ENCODE measurements at places on chromosomes 7 and 10. TPM values are rescaled to one million over a fixed set of nuclear protein-coding genes. Genes with fewer than 3 reads are reported as not detected.

- no peak for DNase-seq
These were observed 33.4 kb downstream of the INPP5A start for GRCh38 chr10:132570771-132571649.

MYH16 gene
- total RNA-seq = not detected

NHLRC2 gene
- 4.6 TPM for total RNA-seq

TMEM213 gene
- not detected for total RNA-seq

SAMD9L gene
- 7.9 TPM for total RNA-seq

DNA sequence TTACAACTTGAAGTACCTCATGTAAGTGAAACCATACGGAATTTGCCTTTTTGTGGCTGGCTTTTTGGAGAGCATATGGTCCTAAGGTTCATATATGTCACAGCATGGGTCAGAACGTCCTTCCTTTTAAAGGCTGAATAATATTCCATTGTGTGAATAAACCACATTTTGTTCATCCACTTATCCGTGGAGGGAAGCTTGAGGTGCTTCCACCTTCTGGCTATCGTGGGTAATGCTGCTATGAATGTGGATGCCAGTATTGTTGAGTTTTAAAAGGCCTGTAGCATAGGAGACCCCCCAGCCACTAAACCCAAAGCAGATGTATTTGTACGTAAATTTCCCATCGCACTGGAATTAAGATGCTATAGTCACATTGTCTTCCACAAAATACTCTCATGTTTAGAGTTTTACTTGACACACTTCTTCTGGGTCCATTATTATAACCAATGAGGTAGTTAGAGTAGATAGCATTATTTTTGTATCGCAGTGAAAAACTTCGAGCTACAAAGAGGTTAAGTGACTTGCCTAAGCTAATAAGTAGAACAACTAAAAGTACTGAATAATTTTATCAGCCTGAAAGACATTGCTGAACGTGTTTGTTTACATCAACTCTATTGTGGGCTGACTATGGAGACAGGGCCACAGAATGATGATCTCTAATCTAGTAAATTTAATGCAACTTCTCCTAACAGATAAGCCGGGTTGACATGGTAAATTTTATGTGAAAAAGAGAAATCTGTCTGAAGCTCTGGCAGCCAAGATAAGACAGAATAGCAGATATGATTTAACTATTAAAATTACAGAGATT lies 183.0 kb upstream of the CTBP2 start:
- no peak for DNase-seq

BRI3 gene
- 76.5 TPM for total RNA-seq

GRCh38 chr7:30752979-30753378 lies 1.0 kb downstream of the INMT start:
- DNase-seq = no peak

DNA sequence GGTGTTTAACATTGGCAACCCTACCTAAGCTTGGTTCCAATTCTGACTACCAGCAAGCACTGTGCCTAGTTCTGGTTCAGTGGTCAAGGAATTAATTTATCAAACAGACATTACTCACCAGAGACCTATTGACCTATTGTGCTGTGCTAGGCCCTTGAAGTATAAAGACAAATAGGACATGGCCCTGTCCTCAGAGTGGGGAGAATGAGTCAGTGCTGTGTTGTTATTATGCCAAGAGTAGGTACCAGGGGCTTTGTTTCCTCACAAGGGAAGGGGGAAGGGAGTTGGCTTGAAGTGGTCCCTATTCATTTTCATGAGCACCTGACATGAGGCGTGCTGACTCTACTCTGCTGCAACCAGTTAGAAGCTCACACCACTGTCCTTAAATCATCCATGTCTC lies 62.6 kb upstream of the PLPP4 start:
- DNase-seq = no peak

DNA sequence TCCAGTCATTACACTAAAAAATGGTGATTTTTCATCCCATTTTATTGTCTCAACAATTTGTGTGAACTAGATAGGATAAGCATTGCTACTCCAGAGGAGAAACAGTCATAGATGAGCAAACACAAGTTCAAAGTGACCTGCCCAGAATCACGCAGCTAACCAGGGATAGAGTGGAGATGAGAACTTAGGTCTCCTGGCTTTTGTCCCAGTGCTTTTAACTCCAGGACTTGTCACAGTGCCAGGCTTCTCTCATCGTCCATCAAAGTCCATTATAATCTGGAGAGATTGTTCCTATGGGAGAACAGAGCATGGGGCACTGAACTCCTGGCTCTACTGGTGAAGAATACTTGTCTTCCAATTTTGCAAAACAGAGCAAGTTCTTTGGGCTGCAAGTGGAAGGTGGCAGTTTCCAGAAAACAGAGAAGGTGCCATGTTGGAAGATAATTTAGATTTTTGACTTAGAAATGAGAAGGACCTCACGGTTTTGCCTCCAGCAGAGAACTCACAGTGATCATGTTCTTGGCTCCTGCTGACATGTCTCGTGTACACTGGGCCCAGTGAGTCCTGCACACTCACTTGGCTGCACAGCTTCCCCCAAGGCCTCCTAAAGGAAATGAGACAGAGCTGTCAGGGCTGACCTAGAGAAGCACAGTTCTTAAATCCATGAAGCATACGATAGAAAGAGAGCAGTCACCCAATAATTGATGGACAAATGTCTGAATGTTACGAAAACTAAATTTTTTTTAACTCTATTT lies 322.9 kb upstream of the NRP1 start:
- no peak for DNase-seq

- DNase-seq = peak; percentile 36
These were observed 2.4 kb upstream of the UBE3C start for GRCh38 chr7:157136372-157136771.

GRCh38 chr7:45726883-45727282 lies 146.0 kb downstream of the CCDC201 start:
- no peak for DNase-seq

GRCh38 chr7:37218956-37219355 lies 229.7 kb downstream of the ELMO1 start:
- no peak for DNase-seq

DNA sequence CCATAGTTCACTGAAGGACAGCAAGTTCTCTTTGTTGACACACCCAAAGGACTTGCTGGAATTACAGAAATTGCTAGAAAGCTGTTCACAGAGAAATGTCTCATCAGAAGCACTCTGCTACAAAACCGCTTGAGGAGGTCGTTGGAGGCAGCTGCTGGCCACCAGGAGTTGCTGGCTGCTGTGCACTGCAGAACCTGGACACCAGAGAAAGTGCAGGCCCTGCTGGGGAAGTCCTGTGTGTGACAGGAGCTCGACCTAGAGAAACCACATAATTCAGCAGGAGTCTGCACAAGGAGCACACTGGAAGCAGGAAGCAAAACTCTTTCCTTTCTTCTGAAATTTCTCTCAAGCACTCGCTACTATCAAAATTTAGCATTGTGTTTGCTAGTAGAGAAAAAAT lies 461.5 kb upstream of the GHITM start:
- no peak for DNase-seq

DNA sequence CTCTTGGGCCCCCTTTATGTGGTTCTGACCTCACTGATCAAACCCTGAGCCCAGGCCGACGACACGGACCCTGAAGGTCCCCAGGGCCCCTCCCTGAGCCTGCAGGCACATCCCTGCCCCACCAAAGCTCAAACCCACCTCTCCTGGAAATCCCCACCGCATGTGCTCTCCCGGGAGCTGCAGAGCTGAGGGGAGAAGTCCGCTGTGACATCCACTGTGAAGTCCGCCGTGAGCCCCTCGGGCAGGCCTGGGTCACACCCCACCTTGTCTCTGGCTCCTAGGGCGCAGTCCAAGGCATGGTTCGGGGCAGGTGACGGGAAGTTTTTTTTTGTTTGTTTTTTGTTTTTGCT lies 100.2 kb downstream of the MICALL2 start:
- no peak for DNase-seq

NUTM2B gene
- 0.99 TPM for total RNA-seq

KIAA1217 gene
- total RNA-seq = not detected

DNA sequence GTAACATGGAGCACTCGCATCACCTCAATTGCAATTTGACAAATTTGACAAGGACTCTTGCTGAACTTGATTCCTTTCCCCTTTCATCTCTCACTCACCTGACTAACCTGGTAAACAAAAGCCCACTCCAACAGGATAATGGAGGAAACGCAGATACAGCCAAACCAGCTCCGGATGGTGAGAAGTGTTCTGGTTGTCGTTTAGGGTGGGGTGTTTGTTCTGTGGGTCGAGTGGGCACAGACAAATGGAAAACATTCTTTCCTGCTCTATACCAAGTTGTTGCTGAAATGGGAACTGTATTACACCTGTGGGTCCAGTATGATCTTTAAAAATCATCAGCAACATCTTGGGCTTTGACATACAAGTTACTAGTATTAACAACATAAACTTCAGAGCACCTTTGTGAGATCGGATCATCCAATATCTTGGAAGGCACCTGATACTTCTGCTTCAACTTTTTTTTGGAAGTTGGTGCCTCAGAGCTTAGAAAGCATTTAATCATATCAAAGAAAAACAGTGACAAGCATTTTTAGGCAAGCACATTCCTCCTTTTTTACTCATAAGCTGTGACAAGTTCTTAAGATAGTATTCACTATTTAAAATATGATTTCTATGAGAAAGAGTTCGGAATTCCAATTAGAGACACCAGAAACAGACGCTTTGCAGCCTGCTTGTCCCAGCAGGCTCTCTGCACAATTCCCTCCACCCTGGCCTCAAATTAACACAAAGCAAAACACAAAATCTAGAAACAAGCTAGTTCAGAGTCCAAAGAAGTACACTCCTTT lies 58.1 kb downstream of the CCDC186 start:
- DNase-seq = no peak

ASZ1 gene
- total RNA-seq = not detected

CYP2E1 gene
- total RNA-seq = 2.0 TPM

GRCh38 chr10:126090911-126091728 lies 194.8 kb downstream of the FANK1 start:
- no peak for DNase-seq

MICALL2 gene
- 2.2 TPM for total RNA-seq

- DNase-seq = no peak
These were observed 7.5 kb downstream of the SFXN3 start for GRCh38 chr10:101038484-101038883.

GRCh38 chr10:75018686-75019307 lies 92.7 kb upstream of the SAMD8 start:
- no peak for DNase-seq

- no peak for DNase-seq
These were observed 3.6 kb downstream of the LRRC17 start for GRCh38 chr7:102916426-102916825.

DNA sequence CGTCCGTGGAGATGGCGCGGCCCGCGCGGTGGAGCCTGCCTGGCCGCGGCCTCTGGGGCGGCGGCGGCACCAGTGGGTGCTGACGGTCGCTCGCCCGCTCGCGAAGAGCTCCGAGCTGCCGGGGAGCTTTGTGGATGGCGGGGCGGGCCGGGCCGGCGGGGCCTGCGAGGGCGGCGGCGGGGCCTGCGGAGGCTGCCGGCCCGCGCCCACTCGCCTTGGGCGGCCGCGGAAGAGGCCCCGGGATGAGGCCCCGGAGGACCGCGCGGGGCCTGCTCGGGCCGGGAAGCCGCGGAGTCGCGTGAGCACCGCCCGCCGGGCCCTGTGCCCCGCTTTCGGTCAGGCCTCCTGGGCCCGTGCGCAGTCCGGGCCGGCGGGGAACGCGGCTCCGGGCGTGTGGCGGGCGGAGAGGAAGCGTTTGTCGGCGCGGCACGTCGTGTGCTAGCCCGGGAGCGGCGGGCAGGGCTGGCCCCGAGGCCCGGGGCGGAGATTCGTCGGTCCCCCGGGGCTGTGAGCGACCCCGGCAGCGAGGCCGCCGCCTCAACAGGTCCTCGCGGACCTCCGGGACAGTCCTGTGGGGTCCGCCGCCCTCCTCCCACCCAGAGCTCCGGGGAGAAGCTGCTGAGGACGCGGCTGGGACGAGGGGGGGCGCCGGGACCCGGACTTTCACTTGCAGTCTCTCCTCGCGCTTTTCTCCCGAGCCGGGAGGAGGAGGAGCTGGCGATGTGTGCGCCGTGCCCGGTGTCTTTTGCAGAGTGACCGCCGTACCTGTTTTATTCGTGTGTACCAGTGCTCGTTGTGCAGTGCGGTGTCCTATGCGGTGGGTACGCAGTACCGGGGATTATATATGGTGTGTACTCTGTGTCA lies 578 bp downstream of the ZMYND11 start:
- peak; percentile 64 for DNase-seq

CNPY1 gene
- total RNA-seq = not detected

GRCh38 chr10:35705671-35706070 lies 63.6 kb upstream of the FZD8 start:
- no peak for DNase-seq

GRCh38 chr7:14197280-14197679 lies 207.8 kb upstream of the ETV1 start:
- no peak for DNase-seq

Data from CD4-positive, alpha-beta T cell (primary cell).